ENCODE measurements at places on chromosomes 2 and 18. TPM values are rescaled to one million over a fixed set of nuclear protein-coding genes. Genes with fewer than 3 reads are reported as not detected.

Gene TANC1
- total RNA-seq, result 65.2 TPM

Gene SPATA3
- not detected for total RNA-seq

Gene CDH7
- not detected for total RNA-seq

Gene DHRS9
- 0.87 TPM for total RNA-seq

Gene RGPD5
- 19.6 TPM for total RNA-seq

Gene CPLX4
- total RNA-seq, result 0.11 TPM

Gene LANCL1
- 47.3 TPM for total RNA-seq

Gene DPYSL5
- not detected for total RNA-seq

Gene GPR39
- not detected for total RNA-seq

Gene LRRTM1
- total RNA-seq, result 0.71 TPM

Gene RTP5
- not detected for total RNA-seq

Gene NOSTRIN
- total RNA-seq, result 10.2 TPM

Gene CCBE1
- 3.6 TPM for total RNA-seq

Gene CHRNG
- not detected for total RNA-seq

Gene TCF23
- 0.07 TPM for total RNA-seq

Gene SOCS6
- 17.0 TPM for total RNA-seq

Gene GKN1
- total RNA-seq, result not detected

Gene NMUR1
- 0.33 TPM for total RNA-seq

Gene ANKRD62
- total RNA-seq, result not detected

Gene C1GALT1C1L
- 2.2 TPM for total RNA-seq

Gene TMEM131
- 29.1 TPM for total RNA-seq

Gene GRHL1
- 0.72 TPM for total RNA-seq

Gene FBXO15
- total RNA-seq, result 1.3 TPM

Gene HOXD9
- total RNA-seq, result not detected

Gene AQP12B
- total RNA-seq, result not detected

Gene GCG
- not detected for total RNA-seq

Gene PLGLB2
- 1.0 TPM for total RNA-seq

Gene CD302
- 9.1 TPM for total RNA-seq

Gene CHST10
- total RNA-seq, result 9.0 TPM

Gene FAM210A
- total RNA-seq, result 58.3 TPM

Gene SLC5A7
- total RNA-seq, result 0.11 TPM

Gene TMEM163
- total RNA-seq, result 0.51 TPM

Gene C2orf72
- total RNA-seq, result not detected

Gene CDKL4
- 0.47 TPM for total RNA-seq

Gene FLACC1
- 15.9 TPM for total RNA-seq

Gene REG3A
- not detected for total RNA-seq

Gene EFHD1
- 19.9 TPM for total RNA-seq

Gene COLEC11
- total RNA-seq, result 7.2 TPM

Gene PTPRN
- 0.26 TPM for total RNA-seq

Gene CD8B2
- not detected for total RNA-seq
